ENCODE measurements at places on chromosomes 13 and 19.
A peak's percentile ranks its signal among the peaks of the same experiment; 100 is the strongest.

GRCh38 chr13:20001366-20002190 lies 43.1 kb downstream of the ZMYM2 start:
- DNase-seq: no peak

GRCh38 chr13:112809332-112810315 lies 119.8 kb downstream of the ATP11A start:
- DNase-seq: no peak

DNA sequence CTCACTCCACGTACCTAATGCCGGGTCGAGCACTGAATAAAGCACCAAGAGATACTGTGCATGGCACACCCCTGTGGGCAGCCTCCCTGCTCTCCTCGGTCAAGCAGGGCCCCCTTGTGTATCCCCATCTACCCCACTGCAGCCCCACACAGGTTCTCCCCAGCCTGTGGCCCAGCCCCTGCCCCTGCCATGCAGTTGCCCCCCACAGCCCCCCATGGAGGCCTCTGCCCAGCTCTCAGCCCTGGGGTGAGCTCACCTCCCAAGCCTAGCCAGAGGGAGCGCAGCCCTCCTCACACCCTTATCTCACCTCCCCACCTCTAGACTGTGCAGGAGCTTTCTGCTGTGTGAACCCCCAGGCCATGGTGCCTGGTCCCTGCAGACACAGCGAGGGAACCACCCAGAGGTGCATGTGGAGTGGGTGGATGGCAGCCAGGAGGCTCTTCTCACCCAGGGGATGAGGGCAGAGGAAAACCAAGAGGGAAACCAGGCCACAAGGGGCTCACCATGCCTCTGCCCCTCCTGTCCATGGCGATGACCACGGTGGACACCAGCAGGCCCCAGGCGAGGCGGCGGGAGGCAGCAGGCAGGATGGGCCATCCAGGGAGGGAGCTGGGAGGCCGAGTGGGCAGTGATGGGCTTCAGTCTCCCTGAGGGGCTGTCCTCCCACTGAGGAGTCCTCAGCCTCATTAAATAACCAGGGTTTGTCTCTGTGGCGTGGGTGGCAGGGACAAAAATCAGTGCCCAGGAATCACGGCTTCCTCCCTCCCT lies 83.2 kb downstream of the ANKRD10 start:
- DNase-seq: no peak

DNA sequence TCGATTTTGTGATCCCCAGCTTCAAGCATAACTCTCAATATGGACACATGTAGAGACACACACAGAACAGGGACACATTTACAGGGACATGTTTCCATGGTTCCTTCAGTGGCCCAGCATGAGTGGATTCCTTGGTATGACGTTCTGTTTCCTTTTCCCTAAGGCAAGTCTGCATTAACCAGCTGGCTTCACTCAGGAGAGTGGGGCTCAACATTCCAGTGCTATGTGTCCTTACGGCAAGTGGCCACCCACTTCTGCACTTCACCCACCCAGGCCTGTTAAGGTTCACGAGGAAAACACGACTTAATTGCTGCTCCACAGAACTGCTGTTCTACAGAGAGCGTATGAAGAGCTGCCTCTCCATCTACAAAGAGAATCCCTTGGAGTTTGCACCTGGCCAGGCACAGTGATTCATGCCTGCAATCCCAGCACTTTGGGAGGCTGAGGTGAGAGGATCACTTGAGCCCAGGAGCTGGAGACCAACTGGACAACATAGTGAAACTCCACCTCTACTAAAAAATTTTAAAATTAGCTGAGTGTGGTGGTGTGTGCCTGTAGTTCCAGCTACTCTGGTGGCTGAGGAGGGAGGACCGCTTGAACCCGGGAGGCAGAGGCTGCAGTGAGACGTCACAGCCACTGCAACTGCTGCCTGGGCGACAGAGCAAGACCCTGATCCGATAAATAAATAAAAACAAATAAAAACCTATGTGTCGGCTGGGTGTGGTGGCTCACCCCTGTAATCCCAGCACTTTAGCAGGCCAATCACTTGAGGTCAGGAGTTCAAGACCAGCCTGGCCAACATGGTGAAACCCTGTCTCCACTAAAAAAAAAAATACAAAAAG lies 32.5 kb downstream of the BRD4 start:
- no peak for DNase-seq

- peak; percentile 41 for DNase-seq
These were observed 1.3 kb downstream of the PRKD2 start for GRCh38 chr19:46715620-46715974.

- DNase-seq: no peak
These were observed 142.0 kb downstream of the ZNF737 start for GRCh38 chr19:20423381-20424197.

DNA sequence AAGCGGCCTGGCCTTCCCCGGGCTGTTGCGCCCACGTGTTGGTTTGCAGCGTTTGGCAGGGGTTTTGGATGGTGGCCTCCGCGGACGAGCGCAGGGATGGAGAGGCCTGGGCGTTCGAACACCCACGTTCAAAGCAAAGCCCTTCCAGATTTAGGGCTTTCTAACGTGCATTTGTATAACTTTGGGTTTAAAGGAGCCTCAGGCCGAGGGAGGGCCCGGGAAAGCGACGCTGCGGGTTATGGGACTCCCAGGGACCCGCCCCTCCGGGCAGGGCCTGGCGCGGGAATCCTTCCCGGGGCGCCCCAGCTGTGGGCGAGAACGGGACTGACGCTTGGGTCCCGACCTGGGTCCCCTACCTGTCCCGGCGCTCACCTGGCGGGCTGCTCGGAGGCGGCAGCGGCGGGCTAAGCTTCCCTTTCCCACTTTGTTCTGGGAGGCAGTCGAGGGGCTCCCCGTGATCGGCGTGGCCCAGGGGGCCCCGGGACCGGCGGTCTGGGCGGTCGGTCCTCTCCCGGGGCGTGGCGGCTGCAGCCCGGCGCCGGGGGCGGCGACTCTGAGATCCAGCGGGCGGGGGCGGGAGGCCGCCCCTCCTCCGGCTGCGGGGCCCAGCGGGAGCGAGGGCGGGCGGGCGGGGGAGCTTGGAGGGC lies at the start of gene FBXO17:
FBXO17 (minus strand) TSS at position 529 of the 647 bp plus-strand sequence. CDS start 25,423 bp downstream, outside the sequence.
- no peak for DNase-seq

DNA sequence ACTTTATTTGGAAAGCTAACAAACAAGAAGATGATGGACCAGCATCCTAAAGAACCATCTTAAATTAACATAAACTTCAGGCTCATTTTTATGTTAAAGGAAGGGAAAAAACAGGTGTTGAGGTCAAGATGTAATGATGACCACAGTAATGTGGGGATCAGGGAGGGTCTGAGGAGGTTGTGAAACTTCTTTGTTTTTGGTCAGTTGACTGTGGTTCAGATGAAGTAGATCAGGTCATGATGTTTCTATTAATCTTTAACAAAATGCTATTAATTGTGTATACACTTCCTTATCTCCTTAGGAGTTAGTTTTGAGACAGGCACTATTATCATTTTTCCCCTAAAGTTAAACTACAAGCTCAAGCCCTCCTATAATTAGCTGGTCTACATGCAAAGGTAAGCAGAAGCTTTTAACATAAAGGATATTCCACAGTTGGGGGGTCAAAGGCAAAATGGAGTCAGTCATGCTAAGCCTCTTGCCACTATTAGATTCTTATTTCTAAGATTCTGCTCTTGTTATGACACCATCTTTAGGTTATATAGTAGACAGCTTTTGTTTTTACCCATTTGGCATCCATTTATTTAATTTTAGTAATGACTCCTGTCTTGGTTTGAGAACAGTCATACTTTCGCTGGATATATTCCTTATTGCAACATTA lies 800.1 kb upstream of the PCDH9 start:
- no peak for DNase-seq

DNA sequence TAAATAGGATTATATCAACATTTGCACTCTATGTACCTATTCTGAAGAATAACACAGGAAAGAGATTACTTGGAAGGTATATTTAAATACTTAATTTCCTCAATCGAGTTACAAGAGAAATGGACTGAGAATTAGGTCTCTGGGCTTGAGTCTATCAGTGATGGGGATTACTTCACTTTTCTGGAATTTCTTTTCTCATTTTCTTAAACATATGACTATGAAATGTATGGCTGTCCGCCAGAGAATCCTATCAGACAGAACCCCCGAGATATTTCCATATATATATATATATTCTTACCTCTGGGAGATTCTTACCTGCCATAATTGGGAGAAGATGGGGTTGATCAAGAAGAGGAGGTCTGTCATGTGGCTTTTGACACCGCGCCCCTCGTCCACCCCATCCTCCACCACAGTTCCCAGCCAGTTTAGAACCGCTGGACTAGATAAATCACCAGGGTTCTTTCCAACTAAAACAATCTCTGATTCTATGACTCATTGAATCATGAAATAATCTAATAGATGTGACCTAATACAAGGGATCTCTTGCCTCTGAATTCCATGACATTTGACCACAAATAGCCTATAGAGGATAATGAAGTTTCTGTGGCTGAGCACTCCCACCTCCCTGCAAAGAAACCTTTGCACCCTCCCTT lies 231.3 kb downstream of the TBC1D4 start:
- no peak for DNase-seq

DNA sequence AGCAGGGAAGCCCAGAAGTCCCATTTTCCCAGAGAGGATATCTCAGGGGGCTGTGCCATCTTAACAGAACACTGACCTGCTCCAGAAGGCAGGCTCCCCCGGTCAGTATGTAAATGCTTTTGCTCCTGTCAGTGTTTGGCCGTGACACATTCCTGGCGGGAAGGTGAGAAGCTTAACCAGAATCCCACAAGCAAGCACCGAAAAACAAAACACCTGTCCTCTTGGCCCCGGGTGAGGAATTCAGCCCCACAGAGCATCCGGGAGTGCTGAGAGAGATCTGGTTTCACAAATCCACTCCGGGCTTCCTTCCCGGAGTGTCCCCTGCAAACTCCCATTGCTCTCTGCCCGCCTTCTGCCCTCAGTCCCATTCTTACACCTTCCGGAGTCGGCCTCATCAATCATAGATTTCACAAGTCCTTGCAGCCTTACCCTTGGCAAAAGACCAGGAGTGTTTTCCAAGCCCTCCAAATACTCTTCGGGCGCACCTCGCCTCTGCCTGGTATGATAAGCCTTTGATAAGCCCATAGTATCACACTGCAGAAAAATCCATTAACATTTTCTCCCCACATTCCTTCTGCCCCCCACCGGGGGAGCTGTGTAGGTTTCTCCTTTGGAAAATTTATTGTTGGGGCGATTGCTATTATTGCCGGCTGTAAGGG lies 12.2 kb downstream of the TPM4 start:
- DNase-seq: no peak

GRCh38 chr13:97889803-97890202 lies 63.7 kb upstream of the IPO5 start:
- DNase-seq: no peak

- no peak for DNase-seq
These were observed 72.0 kb downstream of the TEX29 start for GRCh38 chr13:111392486-111392885.

- no peak for DNase-seq
These were observed 19.9 kb downstream of the LRFN3 start for GRCh38 chr19:35955881-35956634.

- DNase-seq: no peak
These were observed 22.4 kb downstream of the PIBF1 start for GRCh38 chr13:72804301-72804700.

DNA sequence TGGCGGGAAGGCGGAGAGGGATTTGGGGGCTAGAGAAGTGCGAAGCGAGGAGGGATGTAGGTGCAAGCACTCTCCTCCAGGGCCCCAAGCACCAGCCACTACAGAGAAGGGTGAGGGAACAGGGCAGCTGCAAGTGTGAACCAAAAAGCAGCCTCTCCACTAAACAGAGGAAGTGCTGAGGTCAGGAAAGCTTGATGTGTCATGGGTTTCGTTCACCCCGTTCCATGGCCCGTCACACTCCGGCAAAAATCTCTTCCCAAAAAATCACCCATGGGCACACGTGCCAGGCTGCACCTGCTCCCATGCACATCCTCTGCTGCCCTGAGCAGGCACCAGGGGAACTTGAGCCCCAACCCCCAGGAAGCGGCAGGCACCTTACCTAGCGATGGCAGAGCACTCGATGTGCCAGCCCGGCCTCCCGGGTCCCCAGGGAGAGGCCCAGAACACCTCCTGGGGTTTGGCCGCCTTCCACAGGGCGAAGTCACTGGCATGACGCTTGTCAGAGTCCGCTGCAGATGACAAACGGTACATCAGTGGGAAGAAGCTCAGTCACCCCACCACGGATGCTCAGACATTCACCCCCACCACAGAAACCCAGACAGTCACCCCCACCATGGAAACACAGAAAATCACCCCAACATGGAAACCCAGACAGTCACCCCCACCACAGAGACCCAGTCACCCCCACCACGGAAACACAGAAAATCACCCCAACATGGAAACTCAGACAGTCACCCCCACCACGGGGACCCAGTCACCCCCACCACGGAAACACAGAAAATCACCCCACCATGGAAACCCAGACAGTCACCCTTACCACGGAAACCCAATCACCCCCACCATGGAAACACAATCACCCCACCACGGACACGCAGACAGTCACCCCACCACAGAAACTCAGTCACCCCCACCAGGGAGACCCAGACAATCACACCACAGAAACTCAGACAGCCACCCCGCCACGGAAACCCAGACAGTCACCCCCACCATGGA lies 29.0 kb downstream of the CARS2 start:
- DNase-seq: no peak

GRCh38 chr19:43790587-43790986 lies 9.8 kb upstream of the KCNN4 start:
- no peak for DNase-seq

DNA sequence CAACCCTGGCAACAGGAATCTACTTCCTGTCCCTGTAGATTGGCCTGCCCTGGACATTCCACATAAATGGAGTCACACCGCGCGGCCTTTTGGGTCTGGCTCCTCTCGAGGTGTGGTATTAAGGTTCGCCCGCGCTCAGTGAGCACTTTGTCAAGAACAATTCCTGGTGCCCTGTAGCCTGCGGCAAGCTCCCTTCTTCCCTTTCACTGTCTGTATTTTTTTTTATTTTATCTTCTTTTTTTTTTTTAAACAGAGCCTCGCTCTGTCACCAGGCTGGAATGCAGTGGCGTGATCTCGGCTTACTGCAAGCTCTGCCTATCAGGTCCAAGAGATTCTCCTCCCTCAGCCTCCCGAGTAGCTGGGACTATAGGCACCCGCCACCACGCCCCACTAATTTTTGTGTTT lies 28.3 kb downstream of the PEX11G start:
- no peak for DNase-seq

- no peak for DNase-seq
These were observed 15.5 kb upstream of the TNFSF14 start for GRCh38 chr19:6685482-6685881.

- DNase-seq: no peak
These were observed 62.3 kb downstream of the CHST8 start for GRCh38 chr19:33683881-33684537.

GRCh38 chr19:53989600-53990533 lies 1.6 kb upstream of the CACNG6 start:
- no peak for DNase-seq

DNA sequence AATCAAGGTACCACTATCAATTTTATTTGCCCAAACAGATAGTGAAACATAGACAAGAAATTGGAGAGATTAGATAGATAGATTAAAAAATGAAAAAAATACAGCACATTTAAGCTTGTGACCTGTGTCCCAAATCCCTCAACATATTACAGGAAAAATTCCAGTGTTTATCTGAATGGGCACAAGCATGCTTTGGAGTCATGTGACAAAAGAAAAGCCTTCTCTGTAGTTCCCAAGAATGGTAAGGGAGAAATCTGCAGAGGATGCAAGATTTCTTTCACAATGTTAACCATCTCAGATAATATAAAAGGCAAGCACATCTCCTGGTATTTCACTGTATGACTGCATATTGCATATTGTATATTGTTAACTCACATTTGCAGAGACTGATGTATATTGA lies 168.0 kb downstream of the PCDH9 start:
- DNase-seq: no peak
